Left lung (tissue), 14 donors: ENCODE measurements at places on chromosomes 16 and 17.

DNA sequence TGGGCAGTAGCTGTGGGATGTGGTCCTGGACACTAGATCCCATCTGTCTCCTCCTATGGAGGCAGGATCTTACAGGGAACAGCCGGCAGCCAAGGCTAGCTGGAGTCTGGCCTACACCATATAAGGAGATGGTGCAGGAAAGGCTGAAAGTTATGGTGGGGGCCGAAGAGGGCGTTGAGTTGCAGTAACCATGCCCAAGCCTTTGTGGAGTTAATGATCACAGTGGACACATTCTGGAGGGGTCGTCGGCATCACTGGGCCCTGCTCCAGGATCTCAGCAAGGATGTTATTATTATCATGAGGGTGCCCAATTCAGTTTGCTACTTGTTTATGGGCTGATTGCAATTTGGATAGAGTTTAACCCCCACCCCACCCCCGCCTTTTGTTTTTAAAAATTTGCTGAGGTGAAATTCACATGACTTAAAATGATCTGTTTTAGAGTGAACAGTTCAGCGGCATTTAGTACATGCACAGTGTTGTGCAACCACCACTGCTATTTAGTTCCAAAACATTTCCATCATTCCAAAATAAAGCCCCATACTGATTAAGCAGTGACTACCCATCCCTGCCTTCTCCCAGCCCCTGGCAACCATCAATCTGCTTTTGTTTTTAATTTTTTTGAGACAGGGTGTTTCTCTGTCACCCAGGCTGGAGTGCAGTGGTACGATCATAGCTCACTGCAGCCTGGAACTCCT, 184.3 kb upstream of the CACNG3 start:
- peak; percentile 43 for DNase-seq

- peak; percentile 41 for DNase-seq
Observed at GRCh38 chr17:72338847-72339790, 218.3 kb downstream of the SOX9 start.

DNA sequence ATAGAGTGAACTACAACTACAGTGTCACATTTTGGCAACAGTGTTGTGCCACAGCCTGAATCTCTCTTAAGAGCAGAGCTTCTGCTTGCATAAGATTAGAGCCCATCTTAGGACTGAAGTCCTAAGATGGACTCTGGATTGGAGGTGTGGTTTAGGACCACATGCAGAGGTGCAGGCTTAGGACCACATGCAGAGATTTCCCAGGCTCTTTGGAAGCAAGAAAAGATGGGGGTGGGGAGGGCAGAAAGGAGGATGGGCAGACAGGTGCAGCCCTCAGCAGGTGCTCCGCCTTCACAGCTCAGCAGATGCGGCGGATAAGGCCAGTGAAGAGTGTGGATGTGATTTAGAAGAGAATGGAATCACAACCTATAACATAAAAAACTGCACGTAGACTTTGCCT, 128.7 kb downstream of the TANGO6 start:
- DNase-seq: no peak

GRCh38 chr16:81519301-81520150, 74.9 kb downstream of the CMIP start:
- DNase-seq: no peak

GRCh38 chr16:21523411-21524067, 75.8 kb upstream of the METTL9 start:
- peak; percentile 79 for DNase-seq

DNA sequence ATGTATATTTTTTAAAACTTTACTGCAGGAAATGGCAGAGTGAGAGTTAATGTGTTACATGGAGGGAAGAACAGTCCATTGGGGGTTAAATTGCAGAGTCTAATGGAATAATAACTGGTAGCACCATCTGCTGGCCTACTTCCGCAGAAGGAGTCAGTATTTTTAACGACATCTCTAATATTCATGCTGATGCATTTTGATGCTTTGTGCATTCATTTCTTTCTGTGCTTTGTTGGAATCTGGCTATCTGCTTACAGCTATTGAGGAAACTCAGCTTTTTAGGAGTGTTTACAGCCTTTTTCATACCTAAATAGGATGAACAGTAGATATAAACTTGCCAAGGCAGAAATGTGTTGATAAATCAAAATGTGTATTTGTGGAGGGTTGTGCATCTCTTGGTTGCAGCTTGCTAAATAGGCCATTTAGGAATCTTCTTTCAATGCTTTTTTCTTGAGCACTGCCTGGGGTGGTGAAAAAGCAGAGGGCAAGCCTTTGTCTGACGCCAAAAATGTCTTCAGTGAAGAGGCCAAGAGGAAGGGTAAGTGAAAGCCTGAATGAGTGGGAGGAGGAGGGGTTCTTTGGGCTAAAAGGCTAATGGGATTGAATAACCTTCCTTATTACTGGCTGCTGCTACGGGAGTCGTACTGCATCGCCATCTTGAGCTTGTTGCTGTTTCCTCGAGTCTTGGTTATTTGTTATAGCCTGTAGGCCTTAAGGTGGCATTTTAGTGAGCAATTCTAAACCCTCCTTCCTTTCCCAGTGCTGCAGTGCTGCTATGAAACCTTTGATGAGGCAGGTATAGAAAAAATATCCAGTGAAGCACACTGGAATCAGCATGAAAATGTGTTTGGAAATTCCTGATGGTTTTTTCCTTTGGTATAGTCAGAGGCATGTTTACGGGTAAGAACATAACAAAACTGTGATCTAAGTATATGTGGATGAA, 153.3 kb downstream of the CHD9 start:
- DNase-seq: peak; percentile 37

DNA sequence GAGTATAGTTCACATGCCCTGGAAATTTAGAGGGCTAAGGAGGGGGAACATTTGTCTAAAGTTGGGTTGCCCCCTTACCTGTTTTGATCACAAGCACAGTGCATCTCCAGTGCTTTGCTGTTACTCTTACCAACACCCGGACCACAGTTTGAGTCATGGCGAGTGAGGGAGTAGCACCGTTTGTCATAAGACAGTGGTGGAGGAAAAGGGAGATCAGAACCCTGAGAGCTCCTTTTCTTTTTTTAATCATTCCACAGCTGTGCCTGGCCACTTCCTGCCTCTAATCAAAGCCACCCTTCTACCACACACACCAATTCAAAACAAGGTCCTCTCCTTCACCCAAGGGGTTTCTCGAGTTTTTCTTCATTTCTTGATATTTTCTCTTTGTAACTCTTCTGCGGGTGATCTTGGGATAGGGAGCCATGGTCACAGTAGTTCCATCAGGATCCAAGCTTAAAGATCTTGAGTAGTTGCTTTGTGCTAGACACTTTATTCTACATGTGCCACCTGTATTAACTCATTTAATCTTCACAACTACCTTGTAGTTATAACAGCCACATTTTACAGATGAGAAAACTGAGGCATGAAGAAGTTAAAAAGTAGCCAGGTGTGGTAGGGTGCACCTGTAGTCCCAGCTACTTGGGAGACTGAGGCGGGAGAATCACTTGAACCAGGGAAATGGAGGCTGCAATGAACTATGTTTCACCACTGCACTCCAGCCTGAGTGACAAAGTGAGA, 5.0 kb upstream of the MYL4 start:
- no peak for DNase-seq

DNA sequence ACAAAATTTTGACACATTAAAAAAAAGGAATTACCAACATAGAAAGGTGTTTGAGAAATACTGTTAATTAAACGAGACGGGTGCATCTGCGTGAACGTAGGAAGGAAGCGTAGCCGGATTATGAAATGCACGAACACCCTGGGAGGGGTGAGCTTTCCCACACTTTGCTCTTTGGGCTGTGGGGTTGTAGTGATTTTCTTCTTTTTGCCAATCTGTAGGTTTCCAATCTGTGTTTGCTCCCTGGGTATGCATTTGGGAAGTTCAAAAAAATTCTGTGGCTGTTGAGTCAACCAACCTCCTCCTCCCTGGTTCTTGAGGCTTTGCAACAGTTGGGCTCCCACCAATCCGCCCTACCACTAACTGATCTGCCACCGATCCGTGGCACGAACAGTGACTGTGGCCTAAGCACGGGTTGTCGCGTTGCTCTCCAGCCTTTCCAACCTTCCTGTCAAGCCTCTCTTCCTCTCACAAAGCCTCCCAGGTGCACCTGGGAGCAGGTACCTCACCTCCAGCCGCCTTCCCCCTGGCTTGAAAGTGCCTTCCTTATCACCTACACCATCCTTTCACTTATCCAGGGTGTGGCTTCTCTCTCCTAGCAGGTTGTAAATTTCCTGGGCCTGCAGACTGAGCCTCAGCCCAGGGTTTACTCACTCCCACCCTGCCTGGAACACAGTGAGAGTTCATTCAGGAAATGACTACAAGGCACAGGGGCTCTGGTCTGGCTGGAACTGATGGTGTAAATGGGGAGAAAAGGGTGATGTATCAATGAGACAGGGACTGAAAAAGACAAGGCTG, 16.6 kb downstream of the RTN4RL1 start:
- DNase-seq: no peak

- DNase-seq: peak; percentile 62
Observed at GRCh38 chr17:915538-916201, 63.9 kb downstream of the NXN start.

DNA sequence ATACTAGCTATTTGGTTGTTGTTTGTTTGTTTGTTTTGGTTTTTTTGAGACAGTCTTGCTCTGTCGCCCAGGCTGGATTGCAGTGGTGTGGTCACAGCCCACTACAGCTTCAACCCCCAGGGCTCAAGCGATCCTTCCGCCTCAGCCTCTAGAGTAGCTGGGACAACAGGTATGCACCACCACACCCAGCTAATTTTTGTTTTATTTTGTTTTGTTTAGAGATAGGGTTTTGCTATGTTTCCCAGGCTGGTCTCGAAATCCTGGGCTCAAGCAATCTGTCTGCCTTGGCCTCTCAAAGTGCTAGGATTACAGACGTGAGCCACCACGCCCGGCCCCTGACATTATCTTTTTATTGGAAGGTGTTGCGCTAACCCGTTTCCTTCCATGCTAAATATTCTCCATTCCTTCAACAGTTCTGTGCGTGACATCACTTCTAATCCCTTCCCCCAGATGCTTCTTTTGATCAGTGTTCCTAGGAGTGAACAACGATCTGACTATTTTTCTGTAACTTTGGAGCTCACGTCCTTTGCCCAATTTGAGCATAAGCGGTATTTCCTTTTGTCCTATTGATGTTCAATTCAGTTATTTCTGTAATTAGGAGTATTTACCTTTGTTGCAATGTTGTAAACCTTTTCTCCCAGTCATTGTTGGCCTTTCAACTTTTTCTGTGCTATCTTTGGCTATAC, 30.2 kb upstream of the EMP2 start:
- no peak for DNase-seq

DNA sequence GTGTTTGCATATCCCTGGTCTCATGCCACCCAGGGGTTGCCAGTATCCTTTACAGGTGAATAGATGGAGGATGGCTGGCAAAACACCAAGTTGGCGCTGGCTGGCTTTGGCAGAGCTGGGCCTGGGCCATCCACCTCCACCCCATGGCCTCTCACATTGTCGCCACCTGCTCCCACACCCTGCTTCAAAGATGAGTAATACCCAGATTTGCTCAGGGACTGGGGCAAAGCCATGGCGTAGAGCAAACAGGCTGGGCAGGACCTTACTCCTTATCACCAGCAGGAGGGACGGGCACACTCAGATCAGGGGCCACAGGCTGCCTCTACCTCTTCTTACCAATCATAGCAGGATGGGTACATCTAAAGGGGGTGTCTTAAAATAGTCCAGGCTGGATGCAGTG, 24.3 kb downstream of the PLA2G10 start:
- no peak for DNase-seq

DNA sequence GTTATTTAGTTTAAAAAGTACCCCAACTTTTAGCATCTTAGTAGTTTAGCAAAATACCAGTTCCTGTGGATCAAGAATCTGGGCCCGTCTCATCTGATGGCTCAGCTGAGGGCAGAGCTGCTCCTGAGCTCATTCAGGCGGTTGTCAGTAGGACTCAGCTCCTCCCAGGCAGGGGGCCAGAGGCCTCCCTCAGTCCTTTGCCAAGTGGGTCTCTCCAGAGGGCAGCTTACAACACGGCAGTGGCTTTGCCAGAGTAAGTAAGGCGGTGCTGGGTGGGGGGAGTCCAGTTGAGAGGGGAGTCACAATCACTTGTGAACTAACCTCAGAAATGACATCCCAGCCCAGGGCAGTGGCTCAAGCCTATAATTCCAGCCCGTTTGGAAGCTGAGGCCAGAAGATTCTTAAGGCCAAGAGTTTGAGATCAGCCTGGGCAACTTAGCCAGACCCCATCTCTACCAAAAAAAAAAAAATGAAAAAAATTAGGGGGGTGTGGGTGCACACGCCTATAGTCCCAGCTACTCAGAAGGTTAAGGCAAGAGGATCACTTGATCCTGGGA, 81.5 kb upstream of the MED9 start:
- no peak for DNase-seq

GRCh38 chr16:85605912-85606841, 6.9 kb upstream of the GSE1 start:
- no peak for DNase-seq

GRCh38 chr16:46621934-46622676, 926 bp upstream of the SHCBP1 start:
- DNase-seq: no peak

DNA sequence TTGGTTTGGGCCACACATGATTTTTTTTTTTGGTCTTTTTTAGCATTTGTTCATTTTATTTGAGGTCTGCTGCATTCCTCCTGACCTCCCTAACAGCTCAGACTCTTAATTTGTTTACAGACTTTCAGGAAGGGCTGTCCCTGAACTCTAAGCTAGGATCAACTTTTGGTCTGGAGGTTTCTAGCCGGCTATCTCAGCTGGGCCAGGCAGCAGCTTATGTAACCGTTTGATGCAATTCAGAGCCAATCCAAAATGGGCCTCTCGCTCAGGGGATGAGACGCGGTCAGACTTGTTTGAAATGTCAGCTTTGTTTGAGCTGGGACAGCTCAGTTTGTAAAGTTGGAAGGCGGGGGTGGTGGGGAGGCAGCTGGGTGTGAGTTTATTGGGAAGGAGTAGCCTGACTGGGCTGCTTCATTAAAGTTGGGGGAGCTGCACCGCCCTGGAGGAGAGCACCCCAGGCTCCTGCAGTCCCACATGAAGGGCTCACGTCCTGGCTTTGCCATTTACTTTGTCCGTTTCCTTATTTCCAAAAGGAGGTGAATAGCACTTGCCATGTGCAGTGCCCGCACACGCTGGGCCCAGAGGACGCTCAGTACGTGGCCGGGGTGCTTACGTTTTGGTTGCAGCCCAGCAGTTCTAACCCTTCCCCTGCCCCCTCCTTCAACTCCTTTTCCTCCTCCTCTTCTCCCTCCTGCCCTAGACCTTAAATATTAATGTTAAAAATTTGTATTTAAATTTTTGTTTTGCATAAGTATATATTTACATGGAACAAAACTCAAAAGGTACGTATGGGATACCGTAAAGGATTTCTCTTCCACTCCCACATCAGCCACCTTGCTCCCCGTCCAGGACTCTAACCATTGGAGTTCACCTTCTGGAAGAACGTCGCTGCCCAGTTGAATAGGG, 121.2 kb downstream of the SNX29 start:
- no peak for DNase-seq
